Regular cardiac myocyte (primary cell): ENCODE measurements at places on chromosomes 4 and X. TPM values are rescaled to one million over a fixed set of nuclear protein-coding genes. Genes with fewer than 3 reads are reported as not detected.

The SCD5 gene
- 16.3 and 25.7 TPM in 2 replicates for total RNA-seq

The LNX1 gene
- total RNA-seq = 1.2 and 3.7 TPM in 2 replicates

The SORCS2 gene
- total RNA-seq = 0.19 and 0.28 TPM in 2 replicates

The DUSP21 gene
- not detected in 2 replicates for total RNA-seq

The SYN1 gene
- under 0.01 and 0.28 TPM in 2 replicates for total RNA-seq

The EDA gene
- total RNA-seq = 0.28 and 0.77 TPM in 2 replicates

The MUC7 gene
- total RNA-seq = not detected in 2 replicates

The CT45A1 gene
- total RNA-seq = not detected in 2 replicates

The C4orf50 gene
- total RNA-seq = under 0.01 TPM in 1 of 2 replicates, not detected in the other

The TLR6 gene
- 2.3 and 2.5 TPM in 2 replicates for total RNA-seq

The MED12 gene
- total RNA-seq = 10.4 and 12.8 TPM in 2 replicates

The ZXDB gene
- 8.4 and 9.6 TPM in 2 replicates for total RNA-seq

The SLC9A6 gene
- 22.0 and 29.6 TPM in 2 replicates for total RNA-seq

The GPR173 gene
- 2.0 and 2.1 TPM in 2 replicates for total RNA-seq

The CT45A8 gene
- total RNA-seq = not detected in 2 replicates

The GPR50 gene
- not detected in 2 replicates for total RNA-seq

The LRBA gene
- 38.2 and 44.0 TPM in 2 replicates for total RNA-seq

The FGD1 gene
- total RNA-seq = 2.0 and 4.6 TPM in 2 replicates

The ARMCX2 gene
- total RNA-seq = 112 and 123 TPM in 2 replicates

The TMEM144 gene
- total RNA-seq = 5.2 and 9.9 TPM in 2 replicates

The CPZ gene
- total RNA-seq = 1.5 and 9.0 TPM in 2 replicates

The SLC9B2 gene
- total RNA-seq = 16.7 and 20.6 TPM in 2 replicates

The MAN2B2 gene
- total RNA-seq = 15.1 and 21.7 TPM in 2 replicates

The GRPR gene
- 0.58 TPM in 1 of 2 replicates, not detected in the other for total RNA-seq

The NALF2 gene
- total RNA-seq = under 0.01 TPM in 2 replicates

The PCDH18 gene
- 47.0 and 67.9 TPM in 2 replicates for total RNA-seq

The SSX1 gene
- total RNA-seq = not detected in 2 replicates

The TCEAL6 gene
- not detected in 2 replicates for total RNA-seq

The ARMCX4 gene
- total RNA-seq = 5.4 and 6.8 TPM in 2 replicates

The FHDC1 gene
- total RNA-seq = under 0.01 and 0.19 TPM in 2 replicates

The DSPP gene
- total RNA-seq = not detected in 2 replicates

The NSG1 gene
- total RNA-seq = 10.4 and 20.3 TPM in 2 replicates

The GABRG1 gene
- total RNA-seq = not detected in 2 replicates

The PRR32 gene
- total RNA-seq = not detected in 2 replicates

The FAM9C gene
- total RNA-seq = not detected in 2 replicates

The CT55 gene
- not detected in 2 replicates for total RNA-seq

The DRP2 gene
- 2.5 and 9.6 TPM in 2 replicates for total RNA-seq

The APBB2 gene
- 73.3 and 87.4 TPM in 2 replicates for total RNA-seq

The SLC2A9 gene
- total RNA-seq = 2.1 and 3.4 TPM in 2 replicates

The ADH6 gene
- under 0.01 TPM in 1 of 2 replicates, not detected in the other for total RNA-seq

The RHOXF2B gene
- not detected in 2 replicates for total RNA-seq

The HMGB2 gene
- total RNA-seq = 37.2 and 166 TPM in 2 replicates

The ARX gene
- total RNA-seq = not detected in 2 replicates

The PPP2R2C gene
- not detected in 2 replicates for total RNA-seq

The BMP3 gene
- total RNA-seq = under 0.01 TPM in 1 of 2 replicates, not detected in the other
